ENCODE measurements at places on chromosomes 12 and 14.

DNA sequence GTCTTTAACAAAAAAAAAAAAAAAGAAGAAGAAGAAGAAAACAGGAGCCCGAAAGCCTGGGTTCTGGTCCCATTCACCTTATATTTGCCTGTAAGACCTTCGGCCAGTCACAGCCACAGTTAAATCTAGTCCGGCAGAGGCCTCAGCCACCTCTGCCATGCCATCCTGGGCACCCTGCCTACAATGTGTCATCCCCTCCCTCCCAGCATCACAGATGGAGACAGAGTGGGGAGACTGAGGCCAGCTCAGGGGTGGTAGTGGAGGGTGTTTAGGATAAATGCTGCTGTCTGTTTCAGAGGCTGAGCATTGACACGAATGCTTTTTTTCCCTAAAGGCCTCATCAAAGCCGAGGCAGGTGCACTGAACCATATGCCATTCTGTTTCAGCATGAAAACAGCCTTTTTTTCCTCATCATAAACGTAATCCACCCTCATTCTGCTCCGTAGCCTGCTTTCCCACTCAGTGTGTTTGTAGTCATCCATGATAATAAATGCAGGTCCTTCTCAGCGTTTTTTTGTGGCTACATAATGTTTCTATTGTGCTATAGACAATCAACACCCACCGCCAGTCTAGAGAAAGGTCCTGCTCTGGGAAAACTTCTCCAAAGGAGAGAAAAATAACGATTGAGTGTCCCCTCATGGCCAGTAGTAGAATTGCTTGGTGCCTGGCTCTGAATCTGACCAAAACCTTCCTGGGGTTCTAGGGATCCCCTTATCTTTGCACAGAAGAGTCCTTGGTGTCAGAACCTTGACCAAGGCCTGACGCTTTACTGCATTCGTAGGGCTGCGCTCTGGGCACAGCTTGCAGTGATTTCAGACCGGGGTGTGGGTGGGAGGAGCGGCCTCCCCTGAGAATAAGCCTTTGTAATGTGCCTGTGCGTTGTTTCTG is 41.1 kb upstream of the TSPAN9 start:
- DNase-seq: no peak

DNA sequence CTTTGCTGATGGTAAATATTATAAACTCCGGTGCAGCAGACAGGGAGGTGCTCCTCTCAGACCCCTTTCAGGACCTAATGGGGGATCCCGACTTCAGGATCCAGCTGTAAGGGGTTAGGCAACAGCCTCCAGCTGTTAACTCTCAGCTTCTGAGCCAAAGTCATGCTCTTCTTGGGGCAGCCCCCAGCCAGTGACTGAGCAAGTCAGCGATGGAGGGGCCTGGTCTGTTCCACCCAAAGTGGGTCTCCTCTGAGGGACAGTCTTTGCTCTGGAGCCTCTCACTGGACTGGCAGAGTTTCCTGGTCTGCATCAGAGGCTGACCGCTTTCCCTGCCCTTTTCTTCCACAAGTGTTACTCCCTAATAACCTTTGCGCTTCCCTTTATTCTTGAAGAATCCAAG is 184.2 kb upstream of the DIO3 start:
- no peak for DNase-seq

DNA sequence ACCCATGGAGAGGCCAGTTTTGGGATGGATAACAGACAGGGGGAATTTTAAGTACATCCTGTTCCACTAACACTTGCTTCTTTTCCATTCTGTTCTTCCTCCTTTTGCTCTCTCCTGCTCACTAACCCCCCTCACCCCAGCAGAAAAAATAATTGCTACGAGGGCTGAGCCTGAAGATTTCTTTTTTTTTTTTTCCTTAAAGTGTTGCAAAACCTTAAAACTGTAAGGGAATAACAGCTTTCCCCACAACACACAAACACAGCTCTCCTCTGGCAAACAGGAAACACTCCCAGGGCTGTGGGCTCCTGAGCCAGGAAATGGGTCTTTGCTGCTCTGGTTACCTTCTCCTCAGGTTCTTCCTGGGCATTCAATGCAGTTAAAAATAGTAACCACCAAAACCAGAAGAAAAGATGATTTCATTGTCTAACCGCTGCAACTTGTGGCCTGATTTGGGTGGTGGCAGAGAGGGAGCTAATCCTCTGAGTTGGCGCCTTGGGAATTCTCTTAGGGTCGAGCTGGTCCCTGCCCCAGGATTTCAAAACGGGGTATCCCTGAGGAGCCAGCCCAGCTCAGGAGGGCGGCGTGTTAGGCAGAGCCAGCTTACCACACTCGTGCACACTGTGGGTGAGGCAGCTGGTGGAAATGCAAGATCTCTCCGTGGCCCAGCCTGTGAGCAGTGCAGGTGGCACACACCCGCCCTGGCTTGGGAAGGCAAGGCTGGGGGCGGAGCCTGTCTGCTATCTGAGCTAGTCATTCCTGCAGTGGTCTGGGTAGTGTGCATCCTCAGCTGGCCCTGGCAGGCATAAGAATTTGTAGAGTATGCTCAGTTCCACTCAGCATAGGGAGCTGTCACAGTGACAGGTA is 17.1 kb upstream of the EMP1 start:
- peak; percentile 77 for DNase-seq

DNA sequence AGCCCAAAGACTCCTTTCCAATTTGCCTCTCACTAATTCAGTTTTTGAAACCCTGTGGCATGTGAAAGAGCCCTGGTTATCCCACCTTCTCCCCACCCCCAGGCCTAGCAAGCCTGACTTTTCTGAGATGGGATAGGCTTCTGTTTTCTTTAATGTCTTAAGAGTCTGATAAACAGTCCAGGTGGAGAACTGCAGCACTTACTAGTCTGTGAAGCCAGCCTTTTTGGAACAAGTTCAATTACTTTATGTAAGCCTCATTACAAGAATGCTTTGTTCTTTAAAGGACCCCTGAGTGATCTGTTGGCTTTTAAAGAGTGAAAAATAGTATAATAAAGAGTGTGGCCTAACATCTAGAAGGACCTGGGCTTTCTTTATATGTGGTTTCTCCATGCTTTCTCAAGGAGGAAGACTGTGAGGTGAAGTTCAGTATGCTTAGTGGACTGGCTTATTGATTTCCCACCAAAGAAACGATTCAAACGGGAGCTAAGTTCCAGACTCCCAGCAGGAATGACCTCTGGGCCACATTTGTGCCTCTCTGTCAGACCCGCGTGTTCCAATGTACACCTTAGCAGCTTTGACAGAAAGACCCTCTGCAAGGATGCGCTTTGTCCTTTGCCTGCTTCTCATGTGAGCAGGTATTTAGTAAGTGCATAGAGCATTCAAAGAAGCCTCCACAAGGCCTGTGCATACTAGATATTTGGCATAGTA is 129.5 kb downstream of the DAAM1 start:
- DNase-seq: no peak

DNA sequence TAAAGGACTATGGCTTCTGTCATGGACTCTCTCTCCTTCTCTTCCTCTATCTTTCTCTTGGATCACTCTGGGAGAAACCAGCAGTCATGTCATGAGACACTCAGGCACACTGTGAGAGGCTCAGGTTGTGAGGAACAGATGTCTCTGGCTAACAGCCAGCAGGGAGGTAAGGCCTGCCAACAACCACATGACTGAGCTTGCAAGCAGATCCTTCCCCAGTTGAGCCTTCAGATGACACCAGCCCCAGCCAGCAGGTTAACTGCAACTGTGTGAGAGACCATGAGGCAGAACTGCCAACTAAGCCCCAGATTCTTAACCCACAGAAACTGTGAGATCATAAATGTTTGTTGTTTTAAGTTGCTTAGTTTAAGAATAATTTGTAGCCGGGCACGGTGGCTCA is 90.6 kb downstream of the VCPKMT start:
- no peak for DNase-seq

DNA sequence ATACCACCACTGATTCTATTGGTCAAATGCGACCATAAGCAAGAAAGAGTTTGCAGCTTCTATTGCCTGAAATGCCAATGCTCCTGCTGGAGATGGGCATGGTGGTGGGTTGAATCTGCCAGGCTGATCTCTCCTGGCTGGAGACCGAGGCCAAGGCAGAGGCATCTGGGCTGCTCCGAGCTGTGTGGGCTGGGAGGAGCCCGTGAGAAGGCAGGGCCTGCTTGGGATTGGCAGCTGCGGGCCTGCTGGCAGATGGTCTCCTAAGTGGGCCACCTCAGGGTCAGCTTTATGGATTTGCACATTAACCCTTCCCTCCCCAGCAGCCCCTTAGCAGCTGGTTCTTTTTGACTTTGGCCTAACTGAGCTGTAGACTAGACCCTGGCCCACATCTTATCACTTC is 25.4 kb downstream of the SRRM4 start:
- peak; percentile 68 for DNase-seq

- DNase-seq: peak; percentile 67
Observed at GRCh38 chr12:6768990-6769389, 2.8 kb downstream of the PTMS start.

- DNase-seq: no peak
Observed at GRCh38 chr12:7142056-7142644, 12.0 kb downstream of the CLSTN3 start.

- no peak for DNase-seq
Observed at GRCh38 chr12:121939186-121939585, 20.8 kb downstream of the CFAP251 start.

DNA sequence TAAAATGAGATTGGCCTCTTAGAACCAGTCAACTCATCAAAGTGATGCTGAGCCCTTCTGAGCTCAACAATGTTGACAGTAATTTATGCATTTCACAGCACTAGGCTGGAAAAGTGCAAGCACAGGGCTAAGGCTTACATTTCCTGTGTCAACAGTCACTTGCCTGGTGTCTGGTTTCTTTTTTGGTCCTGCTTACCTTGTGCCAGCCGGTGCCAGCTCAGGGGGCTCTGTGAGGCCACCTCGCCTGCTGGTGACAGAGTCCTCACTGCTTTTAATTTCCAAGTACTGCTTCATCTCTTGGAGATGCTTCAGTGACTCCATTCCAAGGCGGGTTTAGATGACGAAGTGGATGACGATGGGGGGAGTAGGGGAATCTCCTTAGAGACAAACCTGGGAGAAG is 53.1 kb upstream of the KCNA1 start:
- no peak for DNase-seq

- DNase-seq: no peak
Observed at GRCh38 chr12:108980831-108981618, 39.8 kb downstream of the SVOP start.

GRCh38 chr14:35964697-35965286 is 138.7 kb downstream of the BRMS1L start:
- no peak for DNase-seq

DNA sequence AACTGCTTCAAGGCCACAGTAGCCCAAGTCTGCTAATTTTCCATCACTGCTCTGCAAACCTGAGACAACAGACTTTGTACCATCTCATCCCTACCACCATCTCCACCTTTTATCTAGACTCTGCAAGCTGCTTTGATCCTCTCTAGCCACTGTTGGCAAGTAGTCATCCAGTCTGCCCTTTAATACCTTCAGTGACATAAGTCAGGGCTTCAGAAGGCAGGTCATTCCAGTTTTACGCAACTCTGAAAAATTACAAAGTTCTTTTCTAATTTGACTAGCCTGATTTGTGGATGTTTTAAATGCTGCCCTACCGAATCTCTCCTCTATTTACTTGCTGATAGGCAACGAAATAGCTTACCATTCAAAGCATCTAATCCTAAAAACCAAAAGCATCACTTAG is 2.8 kb downstream of the FERMT2 start:
- no peak for DNase-seq

- DNase-seq: no peak
Observed at GRCh38 chr12:3990501-3991280, 117.5 kb upstream of the PARP11 start.
